Activated T-helper 1 cell treated with anti-CD3 and anti-CD28 coated beads, Interleukin-2, amount 50 U/mL, for 16 hours (primary cell): ENCODE measurements at places on chromosomes 3 and 15.

- no peak for DNase-seq
These were observed 412.7 kb downstream of the CNTN4 start for GRCh38 chr3:2511356-2511755.

- DNase-seq = no peak
These were observed 191.6 kb upstream of the WNT5A start for GRCh38 chr3:55678546-55679216.

DNA sequence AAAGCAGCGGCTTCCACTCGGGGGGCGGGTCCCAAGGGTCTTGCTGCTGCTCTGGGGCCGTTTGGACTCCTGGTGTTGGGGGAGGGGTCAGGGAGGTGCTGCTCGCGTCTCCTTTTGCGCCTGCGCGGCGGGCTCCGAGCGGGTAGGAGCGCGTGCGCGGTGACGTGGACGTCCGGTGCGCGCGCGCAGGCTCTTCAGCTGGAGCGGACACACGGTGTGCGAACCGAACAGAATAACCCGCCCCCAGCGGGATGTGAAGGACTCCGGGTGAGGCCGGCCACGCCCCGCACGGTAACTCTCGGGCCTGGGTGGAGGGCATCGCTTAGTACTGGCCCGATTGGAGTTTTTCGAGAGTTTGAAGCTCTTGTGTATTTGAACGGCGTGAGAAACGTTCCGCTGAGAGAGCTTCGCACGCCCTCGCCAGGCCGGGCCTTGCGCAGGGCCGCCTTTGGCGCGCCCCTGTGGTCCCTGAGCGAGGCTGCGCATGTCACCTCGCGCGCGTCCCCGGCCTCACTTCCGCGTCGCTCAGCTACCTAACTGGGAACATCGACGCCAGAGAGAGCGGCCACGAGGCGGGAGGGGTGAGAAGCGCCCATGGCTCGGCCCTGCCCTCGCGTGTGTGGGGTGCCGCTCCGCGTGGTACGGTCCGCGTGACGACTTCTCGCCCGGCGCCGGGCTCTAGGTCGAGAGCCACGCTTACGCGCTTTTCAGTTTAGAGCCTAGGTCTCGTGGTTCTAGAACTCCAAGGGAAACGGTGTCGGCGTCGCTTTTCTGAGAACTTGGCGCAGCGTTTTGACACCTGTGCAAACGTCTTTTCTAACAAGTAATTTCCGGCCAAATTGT lies at the start of gene MGA:
TSS of gene MGA (plus strand) at position 171 of the 843 bp plus-strand sequence.
- peak; percentile 83 for DNase-seq

DNA sequence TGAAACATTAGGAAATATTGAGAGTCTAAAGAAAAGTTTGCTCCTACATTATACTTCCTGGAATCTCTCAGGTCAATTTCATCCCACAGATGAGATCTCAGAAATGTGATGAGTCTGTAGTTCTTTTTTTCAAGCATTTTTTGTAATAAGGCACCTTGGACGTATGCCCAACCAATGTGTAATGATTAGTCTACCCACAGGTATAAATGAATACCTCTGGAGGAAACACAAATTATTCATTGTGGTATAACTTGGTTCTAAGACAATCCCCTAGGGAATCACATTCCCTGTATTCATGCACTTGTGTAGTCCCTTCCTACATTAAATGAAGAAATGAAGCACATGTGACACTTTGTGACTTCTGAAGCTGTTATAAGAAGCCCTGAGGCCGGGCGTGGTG lies 596.2 kb upstream of the UBE2E2 start:
- no peak for DNase-seq

- no peak for DNase-seq
These were observed 731.1 kb upstream of the SGO1 start for GRCh38 chr3:20916951-20917606.

- DNase-seq = no peak
These were observed 303.1 kb upstream of the SEMA6D start for GRCh38 chr15:47414207-47414606.

- no peak for DNase-seq
These were observed 263.0 kb upstream of the NECTIN3 start for GRCh38 chr3:110808630-110809029.

DNA sequence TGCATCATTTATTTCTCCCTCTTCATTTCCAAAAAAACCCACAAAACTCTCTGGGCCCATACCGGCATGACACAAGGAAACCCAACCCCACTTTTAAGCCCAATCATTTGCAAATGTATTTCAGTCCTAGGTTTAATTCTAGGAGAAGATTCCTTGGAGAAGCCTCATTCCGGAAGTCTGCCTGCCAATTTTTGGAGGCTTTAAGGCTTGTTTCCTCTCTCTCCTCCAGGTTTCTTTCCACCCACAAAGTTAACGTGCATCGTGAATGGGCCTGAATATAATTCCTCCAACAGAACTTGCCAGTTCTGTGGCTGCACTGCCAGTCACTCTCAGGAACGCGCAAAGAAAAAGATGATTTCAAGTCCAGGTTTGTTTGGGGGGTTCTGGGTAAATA lies 69.9 kb upstream of the FOXP1 start:
- no peak for DNase-seq
